ENCODE measurements at places on chromosomes 3 and 15.

- no peak for DNase-seq
Observed at GRCh38 chr3:119062892-119063291, 28.2 kb upstream of the IGSF11 start.

- DNase-seq: no peak
Observed at GRCh38 chr15:57680021-57680420, 26.5 kb upstream of the POLR2M start.

GRCh38 chr3:106860182-106860581 is 517.1 kb upstream of the CCDC54 start:
- no peak for DNase-seq

- no peak for DNase-seq
Observed at GRCh38 chr15:78408961-78409360, 29.1 kb upstream of the IREB2 start.

DNA sequence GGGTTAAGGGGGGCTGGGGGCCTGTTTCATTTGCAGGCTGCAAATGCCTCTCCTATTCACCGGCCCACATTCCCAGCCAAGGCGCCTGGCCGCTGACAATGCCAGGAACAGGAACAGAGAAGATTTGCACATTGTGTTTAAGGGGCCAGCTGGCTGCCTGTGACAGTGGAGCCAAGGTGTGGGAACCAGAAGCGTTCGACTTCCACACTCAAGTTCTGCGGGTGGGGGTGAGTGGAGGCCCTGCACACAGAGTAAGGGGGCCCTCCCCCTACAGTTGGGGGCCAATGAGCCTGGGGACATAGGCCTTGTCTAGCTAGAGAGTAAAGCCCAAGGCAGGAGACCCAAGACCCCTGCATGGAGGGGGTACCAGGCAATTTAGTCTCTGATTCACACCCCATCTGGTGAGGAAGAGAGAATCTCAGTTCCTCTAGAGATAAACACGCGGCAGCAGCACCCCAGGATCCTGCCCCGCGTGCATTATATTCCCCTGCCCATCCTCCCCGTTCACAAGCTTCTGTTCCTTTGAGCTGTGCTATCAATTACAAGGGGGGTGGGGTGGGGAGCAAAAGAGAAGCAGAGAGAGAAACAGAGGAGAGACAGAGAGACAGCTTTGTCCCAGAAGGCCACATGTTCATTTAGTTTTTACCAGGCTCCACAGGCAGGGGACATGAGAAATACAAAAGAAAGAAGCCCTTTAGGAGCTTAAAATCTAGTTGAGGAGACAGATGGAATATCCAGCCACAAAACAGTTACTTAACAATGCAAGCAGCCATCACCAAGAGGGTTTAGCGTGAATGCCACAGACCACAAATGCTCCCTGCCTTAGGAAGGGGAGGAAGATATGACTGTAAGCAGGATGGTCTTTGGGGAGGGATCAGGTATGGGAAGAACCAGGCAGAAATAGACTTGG is 9.2 kb downstream of the IGDCC3 start:
- no peak for DNase-seq

DNA sequence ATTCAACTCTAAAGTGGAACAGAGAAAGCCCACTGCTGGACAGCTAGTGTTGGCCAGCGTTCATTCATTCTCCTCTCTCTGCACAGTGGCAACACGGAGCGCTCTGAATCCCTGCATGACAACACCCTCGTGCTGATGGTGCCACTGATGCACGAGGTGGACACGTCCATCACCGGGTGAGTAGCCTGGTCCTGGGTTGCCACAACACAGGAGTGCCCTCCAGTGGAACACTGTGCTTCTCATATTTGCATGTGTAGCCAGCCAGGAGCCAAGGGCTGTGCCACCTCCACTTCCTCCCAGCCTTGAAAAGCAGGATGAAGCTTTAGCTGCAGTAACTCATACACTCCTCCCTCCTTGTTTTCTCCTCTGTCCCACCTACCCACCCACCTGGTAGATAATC is 120.0 kb upstream of the CTDSPL start:
- no peak for DNase-seq

DNA sequence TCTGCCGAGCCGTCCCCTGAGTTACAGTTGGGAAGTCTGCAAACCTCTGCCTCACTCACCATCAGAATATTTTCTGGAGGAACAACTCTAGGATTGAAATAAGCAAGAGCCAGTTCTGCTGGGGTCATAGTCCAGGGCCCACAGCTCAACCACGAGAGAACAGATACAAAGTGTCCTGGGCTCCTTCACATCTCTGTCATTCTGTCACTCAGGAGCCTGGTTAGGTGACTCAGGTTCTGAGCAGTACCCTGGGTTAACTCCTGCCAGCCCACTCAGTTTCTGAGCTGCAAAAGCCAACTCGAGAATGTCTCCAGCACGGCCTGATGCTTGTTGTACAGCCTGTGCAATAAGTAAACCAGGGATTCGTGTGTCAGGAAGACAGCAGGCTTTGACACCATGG is 155.7 kb downstream of the SLCO3A1 start:
- DNase-seq: no peak

DNA sequence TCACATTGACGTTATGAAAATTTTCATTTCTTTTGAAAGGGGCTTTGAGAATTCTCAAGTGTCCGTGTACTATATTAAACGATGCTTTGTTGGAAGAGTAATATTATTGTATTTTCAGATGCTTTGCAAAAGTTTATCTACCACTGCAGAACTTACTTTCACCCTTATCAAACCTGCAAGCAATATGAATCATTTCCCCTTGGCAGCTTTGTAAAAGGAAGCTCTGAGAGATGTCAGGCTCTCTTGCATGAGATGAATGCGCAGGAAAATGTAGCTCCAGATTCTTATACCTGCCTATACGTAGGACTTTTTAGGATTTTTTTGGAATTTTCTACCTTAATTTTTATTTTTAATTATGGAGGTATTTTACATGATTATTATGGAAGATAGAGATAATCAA is 34.5 kb downstream of the GPD1L start:
- no peak for DNase-seq

GRCh38 chr3:132879656-132880055 is 157.4 kb upstream of the NPHP3 start:
- DNase-seq: no peak

DNA sequence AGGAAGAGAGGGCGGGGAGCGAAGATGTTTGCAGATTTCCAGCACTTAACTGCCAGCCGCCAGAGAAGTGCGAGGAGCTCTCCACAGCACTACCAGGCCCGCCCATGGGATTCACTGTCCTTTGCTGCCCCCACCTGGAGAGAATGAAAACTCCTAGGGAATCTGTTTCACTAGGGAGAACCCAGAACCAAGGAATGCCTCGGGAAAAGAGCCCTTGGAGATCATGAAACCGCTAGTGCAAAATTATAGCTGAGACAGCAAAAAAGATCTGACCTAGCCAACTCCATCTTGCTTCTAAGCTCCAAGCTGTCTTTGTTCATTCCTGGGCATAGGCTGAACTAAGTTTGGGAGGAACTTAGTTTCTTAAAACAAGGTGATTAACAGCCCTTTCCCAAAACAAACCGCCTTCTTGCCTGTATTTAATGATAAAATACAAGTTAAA is 82.6 kb upstream of the GCNT3 start:
- peak; percentile 83 for DNase-seq
